Left renal cortex interstitium (tissue), 4 donors: ENCODE measurements at places on chromosomes 1 and 21.

- DNase-seq, result no peak
Observed at GRCh38 chr1:196598942-196599748, 9.1 kb downstream of the KCNT2 start.

- DNase-seq, result no peak
Observed at GRCh38 chr1:246577082-246577719, 10.9 kb downstream of the CNST start.

- DNase-seq, result no peak
Observed at GRCh38 chr1:28087614-28088167, 719 bp downstream of the EYA3 start.

- no peak for DNase-seq
Observed at GRCh38 chr21:46001821-46002681, 20.5 kb downstream of the COL6A1 start.

GRCh38 chr21:32256873-32257620 lies 21.8 kb downstream of the MIS18A start:
- DNase-seq, result peak; percentile 63

DNA sequence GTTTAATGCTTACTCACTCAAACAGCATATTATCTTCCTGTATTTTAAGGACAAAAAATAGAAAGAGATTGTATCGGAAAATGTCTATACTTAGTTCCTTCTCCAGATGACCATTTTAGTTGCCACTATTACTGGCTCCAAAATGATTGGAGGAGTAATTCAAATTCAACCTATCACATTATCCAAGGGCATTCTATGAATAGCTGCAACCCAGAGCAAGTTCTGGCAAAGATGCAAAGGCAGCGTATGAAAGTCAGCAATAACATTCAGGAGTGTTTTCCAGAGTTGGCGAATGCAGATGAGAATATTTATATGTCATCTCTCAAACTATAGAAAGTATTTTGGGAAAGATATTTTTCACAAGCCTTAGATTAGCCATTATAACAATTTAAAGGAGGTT lies 389.8 kb upstream of the ADGRL2 start:
- no peak for DNase-seq

DNA sequence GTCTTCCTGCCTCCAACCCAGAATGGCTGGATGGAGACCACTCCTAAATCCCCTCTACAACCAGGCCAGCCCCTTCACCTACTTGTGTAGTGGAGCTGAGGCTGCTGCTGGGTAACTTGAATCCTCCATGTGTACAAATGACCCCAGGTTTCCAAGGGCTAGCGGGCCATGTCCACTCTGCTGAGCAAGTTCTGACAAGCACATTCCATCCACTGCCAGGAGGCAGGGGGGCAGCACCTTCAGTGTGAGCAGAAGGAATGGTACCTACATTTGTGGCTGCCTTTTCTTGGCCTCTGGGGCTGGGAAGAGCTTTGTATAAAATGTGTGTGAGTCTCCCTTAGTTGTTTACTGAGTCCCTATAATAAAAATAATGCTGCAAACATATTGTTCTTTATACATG lies 14.5 kb downstream of the KIAA0040 start:
- DNase-seq, result no peak

DNA sequence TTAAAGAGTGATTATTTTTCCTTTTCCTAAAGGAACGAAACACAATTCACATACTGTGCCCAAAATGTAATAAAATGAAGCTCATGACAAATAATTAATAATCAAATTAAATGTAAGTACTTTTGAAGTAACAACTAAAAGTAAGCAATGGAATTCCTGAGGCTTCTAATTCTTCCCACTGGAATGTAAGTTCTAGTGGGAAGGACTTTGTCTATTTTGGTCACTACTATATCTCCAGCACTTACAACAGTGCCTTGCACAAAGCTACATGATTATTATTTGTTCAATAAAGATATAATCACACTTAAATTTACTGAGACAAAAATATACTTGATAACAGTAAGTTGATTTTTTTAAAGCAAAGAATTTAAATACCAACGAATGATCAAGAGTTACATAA lies 128.8 kb downstream of the COQ8A start:
- no peak for DNase-seq

DNA sequence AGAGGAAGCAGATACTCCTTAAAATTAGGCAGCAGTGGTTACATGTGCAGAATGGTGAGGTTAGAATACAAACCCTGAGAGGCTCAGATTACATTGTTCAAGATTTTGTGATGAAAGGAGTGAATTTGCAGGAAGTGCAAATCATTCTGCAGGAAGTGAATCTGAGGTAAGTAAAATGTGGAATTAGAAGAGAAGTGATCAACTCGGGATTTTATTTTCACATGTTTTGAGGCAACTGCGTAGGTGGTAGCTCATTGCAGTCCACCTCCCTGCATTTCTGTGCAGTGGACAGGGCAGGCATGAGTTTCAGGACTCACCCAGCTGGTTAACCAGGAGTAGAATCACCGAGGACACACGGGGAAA lies 2.1 kb upstream of the PLA2G2C start:
- no peak for DNase-seq

- DNase-seq, result no peak
Observed at GRCh38 chr1:39755965-39756659, 15.0 kb downstream of the OXCT2 start.

DNA sequence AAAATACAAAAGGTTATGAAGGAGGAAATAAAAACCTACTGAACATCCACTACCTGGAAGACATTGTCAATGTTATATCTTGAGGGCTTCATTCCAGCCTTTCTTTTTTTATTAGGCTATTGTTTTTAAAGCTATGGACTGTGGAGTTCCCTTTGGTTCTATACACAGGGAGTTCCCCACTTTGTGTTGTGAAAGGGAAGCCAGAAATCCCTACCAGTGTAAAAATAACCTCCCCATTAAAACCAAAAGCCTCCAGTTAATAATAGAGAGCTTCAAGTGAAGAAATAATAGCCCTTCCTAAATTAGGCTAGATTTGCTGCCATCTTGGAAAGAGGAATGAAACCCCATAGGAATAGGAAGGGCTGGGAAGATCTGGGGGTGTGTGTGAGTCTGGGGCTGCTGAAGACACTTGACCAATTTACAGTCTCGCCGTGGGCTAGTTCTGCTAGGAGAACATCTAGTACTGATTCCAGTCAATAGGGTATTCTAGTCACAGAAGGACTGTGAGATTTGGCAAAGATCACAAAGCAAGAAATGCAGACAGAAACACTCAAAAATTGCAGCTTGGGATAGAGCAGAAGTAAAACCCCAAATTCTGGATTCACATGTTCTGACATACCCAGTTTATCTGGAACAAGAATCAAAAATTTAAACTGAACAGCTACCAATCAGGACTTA lies 32.4 kb upstream of the PTGFRN start:
- DNase-seq, result no peak

DNA sequence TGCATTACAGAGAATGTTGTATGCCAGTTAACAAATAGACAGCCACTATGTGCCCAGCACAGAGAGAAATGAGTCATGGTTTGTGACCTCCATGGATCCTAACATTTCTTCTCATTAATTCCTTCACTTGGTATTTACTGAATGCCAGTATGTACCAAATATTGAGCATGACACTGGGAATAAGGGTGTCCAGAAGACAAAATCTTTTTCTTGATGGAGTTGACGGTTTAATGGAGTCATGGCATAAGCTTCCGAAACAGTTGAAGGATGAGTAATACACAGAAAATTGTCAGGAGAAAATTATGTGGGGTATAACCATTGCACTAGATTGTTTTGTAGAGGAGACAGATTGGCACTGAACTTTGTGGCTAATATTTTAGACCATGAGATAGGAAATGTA lies 36.9 kb downstream of the PTGFR start:
- DNase-seq, result no peak

DNA sequence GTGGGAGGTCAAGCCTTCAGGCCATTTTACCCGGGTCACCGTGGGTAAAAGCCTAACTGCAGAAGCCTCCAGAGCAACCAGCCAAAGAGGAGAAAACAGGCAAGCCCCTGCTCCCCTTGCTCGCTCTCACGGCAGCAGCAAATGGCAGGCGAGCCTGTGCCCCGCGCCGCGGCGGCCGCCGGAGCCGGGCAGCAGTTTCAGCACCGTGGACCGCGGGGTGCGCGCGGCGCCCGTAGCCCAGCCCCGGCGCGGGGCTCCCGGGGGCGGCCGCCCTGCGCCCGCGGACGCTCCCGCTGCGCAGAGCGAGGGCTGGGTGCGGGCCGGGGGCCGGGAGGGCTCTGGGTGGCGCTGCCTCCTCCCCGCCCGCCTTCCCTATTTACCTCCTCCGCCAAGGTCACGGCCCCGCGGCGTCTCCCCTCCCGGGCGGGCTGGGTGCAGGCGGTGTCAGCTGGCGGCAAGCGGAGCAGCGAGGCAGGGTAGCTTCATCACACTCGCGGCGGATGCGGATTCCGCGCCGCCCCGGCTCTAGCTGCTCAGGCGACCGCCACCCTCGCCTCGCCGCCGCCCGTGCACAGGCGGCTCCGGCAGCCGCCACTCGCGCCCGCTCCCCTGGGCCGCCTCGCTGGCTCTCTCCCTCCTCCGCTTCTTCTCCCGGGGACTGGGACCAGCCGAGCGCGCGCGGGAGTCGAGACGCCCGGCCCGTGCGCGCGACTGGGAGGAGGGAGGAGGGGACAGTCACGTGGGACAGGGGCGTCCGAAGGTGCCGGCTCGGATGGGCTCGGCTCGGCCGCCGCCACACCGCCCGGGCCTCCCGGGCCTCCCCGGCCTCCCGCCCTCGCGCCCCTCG lies at the start of gene RGS7:
TSS of gene RGS7 (minus strand) at position 687 of the 847 bp plus-strand sequence.
- peak; percentile 53 for DNase-seq

DNA sequence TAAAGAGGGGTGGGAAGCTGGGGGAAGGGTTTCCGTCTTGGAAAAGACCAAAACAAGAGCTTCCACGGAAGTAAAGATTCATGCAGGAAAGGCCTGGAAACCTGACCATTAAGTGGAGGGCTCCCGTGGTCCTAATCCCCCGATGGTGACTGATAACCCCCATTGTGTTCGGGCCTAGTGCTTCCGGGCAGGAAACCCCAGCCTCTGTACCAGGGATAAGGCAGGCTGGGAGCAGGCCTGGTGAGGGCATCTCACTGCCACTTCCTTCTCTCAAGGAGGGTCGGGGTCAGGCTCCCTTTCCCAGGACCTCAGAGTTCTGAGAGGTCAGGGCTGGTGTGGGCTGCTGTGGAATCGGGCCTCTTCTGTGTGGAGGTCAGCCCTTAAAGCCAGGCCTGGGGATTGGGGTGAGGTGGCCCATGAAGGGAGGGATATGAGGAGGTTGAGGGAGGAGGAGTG lies 136.9 kb downstream of the CDC7 start:
- no peak for DNase-seq

DNA sequence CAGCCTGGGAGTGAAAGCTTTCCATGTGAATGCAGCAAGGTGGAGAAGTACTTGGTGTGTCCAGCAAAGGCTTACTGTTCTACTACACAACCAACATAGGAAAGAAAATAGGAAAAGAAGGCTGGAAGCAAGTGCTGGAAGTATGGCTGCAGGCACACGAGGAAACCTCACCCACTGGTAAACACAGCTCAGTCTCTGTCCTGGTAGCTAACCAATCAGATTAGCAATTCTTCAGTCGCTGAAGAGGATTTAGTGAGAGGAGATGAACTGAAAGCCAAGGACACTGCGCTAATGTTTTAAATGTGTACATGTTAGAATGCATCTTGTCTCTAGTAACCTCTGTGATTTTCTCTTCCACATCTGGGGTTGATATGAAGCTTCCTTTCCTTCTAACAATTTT lies 36.2 kb upstream of the CACHD1 start:
- no peak for DNase-seq

DNA sequence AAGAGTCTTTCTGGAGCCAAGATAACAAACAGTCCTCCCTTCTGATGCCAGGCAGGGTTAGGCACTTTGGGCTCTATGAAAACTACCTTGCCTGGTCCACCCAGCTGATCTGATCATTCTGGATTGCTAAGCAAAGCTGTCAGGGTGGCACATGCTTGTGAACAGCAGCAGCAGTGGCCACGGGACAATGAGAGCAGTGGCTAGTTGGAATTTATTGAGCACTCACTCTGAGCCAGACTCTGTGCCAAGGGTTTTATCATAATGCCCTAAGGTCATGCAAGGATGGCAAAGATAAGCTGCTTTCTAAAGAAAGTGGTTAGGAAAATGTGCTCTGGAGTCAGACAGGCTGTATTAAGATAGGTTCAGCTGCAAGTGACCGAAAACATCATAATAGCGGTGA lies 390.4 kb upstream of the VAMP3 start:
- DNase-seq, result no peak

DNA sequence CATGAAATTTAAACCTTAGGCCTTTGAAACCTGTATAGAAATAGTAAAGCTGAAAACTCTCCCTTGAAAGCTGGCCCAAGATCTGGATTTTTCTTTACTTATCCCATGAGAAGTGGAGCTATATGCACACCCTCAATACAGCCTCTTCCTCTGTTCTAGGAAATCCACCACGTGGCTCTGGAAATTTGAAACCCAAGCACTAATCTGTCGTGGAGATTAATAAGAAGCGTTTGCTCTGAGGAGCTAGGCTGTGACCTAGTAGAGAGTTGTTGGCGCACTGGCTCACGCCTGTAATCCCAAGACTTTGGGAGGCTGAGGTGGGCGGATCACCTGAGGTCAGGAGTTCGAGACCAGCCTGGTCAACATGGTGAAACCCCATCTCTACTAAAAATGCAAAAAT lies 291.3 kb upstream of the PLXNA2 start:
- no peak for DNase-seq

GRCh38 chr1:200438911-200439310 lies 29.1 kb upstream of the ZNF281 start:
- DNase-seq, result no peak

GRCh38 chr1:233440951-233441401 lies 113.5 kb downstream of the MAP3K21 start:
- peak; percentile 64 for DNase-seq

DNA sequence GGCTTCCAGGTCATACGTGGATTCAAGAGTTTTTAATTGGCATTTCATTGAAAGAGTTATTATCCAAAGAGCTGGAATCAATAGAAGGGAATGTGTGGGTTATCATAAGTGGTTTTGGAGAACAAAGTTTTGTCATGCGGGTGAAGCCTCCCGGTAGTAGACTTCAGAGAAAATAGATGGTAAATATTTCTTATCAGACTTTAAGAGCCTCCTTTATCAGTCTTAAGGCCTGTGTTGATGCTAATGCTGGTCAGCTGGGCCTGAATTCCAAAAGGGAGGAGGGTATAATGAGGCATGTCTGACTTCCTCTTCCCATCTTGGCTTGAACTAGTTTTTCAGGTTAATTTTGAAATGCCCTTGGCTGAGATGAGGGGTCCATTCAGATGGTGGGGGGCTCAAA lies 89.7 kb downstream of the ITSN1 start:
- no peak for DNase-seq

- no peak for DNase-seq
Observed at GRCh38 chr1:77484926-77485325, 197.5 kb downstream of the ZZZ3 start.

DNA sequence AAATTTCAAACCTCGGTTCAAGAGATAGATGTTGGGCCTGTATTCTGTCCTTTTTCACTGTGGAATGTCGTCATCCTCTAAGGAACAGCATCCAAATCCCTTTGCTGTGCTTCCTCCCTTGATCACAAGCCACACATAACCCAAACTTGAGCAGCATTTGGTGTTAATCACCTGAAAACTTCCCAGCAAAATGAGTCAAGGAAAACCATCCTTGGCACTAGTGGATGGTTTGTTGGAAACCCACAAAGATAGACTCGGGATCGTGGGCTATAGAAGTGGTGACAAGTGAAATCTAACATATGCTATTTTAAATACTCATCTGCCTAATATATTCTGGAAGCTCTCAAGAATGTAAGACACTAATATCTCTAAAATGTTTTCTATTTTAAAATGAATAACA lies 459.1 kb downstream of the SETD4 start:
- no peak for DNase-seq

- no peak for DNase-seq
Observed at GRCh38 chr1:2583871-2584351, 2.7 kb upstream of the PRXL2B start.
